ENCODE measurements at places on chromosomes 16 and 17. TPM values are rescaled to one million over a fixed set of nuclear protein-coding genes. Genes with fewer than 3 reads are reported as not detected.
A peak's percentile ranks its signal among the peaks of the same experiment; 100 is the strongest.

GRCh38 chr17:49859991-49860953 lies 12.4 kb upstream of the TAC4 start:
- H3K36me3 ChIP-seq, result no peaks in the 10 kb centered on the region
- peaks cover 14% of the 10 kb centered on the region for H3K4me1 ChIP-seq
- peak; percentile 69 for DNase-seq
- no peak overlapping the region for H3K27ac ChIP-seq
- 0 out of 2 replicates have a peak, but pooled peaks cover 3% of the 10 kb centered on the region for H3K27me3 ChIP-seq
- H3K4me3 ChIP-seq, result no peak overlapping the region

MEOX1 gene
- total RNA-seq, result not detected

DNA sequence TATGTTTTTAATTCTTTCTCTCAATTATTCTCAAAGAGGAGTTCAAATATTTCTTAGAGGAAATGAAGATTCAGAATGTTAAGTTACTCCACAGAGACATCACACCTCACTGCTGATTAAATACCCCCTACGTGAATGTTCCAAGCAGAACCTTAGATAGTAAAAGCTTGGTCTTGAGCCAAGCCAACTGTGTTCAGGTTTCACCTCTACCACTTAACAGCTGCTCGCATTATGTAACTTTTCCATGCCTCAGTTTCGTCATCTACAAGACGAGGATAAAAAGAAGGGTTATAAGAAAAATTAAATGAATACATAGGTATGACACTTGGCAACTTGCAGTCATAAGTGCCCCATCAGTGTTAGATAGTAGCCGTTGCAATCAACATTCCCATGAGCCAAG lies 356.2 kb downstream of the RBFOX1 start:
- no peaks in the 10 kb centered on the region for H3K27me3 ChIP-seq
- no peaks in the 10 kb centered on the region for H3K36me3 ChIP-seq
- H3K4me1 ChIP-seq, result no peaks in the 10 kb centered on the region

- no peak for DNase-seq
- H3K4me3 ChIP-seq, result no peak overlapping the region
- no peak overlapping the region for H3K27ac ChIP-seq
- no peaks in the 10 kb centered on the region for H3K4me1 ChIP-seq
Measured at GRCh38 chr16:85793662-85794298, 5.6 kb downstream of the EMC8 start.

GRCh38 chr16:30063893-30064728 lies 1.4 kb upstream of the ALDOA start:
- peaks cover 11% of the 10 kb centered on the region for H3K4me1 ChIP-seq
- peaks cover 8% of the 10 kb centered on the region for H3K36me3 ChIP-seq

TPSAB1 gene
- total RNA-seq, result not detected

ABAT gene
- 8.8 TPM for total RNA-seq

DNA sequence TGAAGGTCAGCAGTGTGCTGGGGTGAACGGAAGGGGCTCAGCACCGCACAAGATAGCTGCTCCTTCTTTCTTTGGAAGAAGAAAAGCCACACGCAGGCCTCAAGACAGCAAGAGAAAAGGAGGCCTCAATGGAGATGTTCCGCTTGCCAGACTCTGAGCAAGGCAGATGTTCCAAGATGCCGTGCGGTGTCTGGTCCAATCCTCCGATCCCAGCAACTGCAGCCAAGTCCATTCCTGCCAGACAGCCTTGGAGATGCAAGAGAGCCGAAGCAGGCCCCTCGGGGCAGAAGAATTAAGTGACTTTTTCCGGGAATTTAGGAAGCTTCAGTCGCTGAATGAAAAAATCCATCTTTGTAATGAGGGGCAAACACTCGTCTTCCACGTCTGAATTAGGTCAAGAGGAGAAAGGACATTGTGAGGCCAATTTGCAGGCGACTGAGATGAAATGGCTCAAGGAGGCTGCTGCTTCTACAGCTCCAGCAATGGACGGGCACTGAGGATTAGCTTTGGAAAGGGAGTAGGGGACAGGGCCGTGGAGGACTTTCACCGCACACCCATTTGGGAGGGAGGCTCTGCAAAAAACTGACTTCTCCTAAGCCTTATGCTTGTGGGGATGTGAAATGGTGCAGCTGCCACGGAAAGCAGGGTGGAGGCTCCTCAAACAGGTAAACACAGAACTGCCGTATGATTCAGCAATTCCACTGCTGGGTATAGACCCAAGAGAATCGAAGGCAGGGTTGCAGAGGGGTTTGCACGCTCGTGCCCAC lies 44.7 kb downstream of the RPH3AL start:
- H3K4me1 ChIP-seq, result peaks cover 23% of the 10 kb centered on the region
- no peaks in the 10 kb centered on the region for H3K27me3 ChIP-seq

GRCh38 chr17:66689221-66689620 lies 145.7 kb upstream of the CACNG5 start:
- no peaks in the 10 kb centered on the region for H3K36me3 ChIP-seq
- H3K27ac ChIP-seq, result no peak overlapping the region
- H3K27me3 ChIP-seq, result no peaks in the 10 kb centered on the region
- DNase-seq, result no peak
- no peak overlapping the region for H3K4me3 ChIP-seq

DNA sequence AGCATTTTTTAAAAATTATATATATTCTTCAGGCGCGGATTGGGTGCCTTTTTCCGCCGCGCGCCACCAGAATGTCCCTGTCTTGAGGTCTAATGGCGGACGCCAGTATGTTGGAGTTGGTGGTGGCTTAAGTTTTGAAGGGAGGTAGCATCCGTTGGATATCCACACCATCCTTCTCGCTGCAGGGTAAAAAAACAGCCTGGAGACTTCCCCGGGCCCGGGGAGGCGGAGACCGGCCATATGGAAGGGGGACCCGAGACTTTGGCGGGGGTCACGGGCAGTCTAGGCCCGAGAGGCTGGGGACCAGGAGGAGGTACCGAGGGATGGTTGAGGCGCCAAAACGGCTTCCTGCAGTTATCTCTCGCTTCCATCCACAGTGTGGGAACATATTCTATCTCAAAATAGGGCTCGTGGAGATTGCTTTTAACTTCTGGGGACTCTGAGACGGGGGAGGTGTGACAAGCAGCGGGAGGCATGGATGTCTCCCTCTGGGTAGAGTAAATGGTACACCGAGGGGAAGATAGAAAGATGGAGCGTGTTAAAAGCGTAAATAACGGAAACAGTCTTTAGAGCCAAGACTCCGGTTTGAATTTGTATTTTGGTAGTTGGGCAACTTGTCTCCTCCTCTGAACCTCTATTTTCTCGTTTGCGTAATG lies at the start of gene SF3B3:
Gene SF3B3 (plus strand): TSS at position 74 of the 656 bp plus-strand sequence. CDS start 2,841 bp downstream, outside the sequence.
- H3K4me3 ChIP-seq, result peak within 1 kb of the TSS; percentile 85
- peaks cover 19% of the 10 kb centered on the region for H3K4me1 ChIP-seq
- DNase-seq, result peak; percentile 70
- peaks cover 21% of the 10 kb centered on the region for H3K36me3 ChIP-seq

DNA sequence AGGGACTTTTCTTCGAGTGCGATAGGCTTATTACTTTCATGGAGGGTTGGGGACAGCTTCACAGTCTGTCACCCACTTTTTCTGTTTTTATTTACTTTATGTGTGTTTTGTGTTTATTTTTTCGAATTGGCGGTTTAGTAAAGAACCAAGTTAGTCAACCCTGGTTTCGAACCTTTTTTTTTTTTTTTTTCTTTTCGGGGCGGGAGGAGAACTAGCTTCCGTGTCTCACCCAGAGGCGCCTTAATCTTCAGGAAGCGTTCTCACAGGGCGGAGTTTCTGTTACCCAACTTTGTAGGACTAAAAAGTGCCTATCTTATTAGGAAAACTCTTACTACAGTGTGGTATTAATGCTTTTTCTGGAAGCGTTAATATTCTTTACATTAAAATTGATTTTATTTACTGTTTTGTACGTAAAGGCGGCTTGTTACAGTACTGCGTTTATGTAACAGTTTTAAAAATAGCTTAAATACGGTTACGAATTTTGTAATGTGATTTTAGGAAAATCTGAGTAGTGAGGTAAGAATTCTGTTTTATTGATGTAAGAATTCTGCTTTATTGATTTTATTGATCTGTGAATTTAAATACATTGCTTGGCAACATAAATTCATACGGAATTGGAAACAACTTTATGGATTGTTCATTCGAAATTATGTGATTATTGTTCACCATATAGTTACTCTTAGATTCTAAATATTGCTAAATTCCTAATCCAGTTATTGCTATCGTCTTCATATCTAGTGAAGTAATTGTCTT lies 885 bp downstream of the ZNF207 start:
- peak overlapping the region; percentile 89 for H3K4me3 ChIP-seq
- H3K36me3 ChIP-seq, result peaks cover 31% of the 10 kb centered on the region
- peak overlapping the region; percentile 97 for H3K27ac ChIP-seq
- DNase-seq, result peak; percentile 49

GRCh38 chr17:70320673-70321345 lies 151.5 kb downstream of the KCNJ2 start:
- DNase-seq, result no peak
- no peaks in the 10 kb centered on the region for H3K27me3 ChIP-seq
- H3K4me1 ChIP-seq, result no peaks in the 10 kb centered on the region
- H3K4me3 ChIP-seq, result no peak overlapping the region

GRCh38 chr16:23742766-23743165 lies 12.1 kb upstream of the CHP2 start:
- peak; percentile 72 for DNase-seq
- H3K36me3 ChIP-seq, result no peaks in the 10 kb centered on the region
- no peaks in the 10 kb centered on the region for H3K27me3 ChIP-seq

- H3K36me3 ChIP-seq, result no peaks in the 10 kb centered on the region
- H3K27me3 ChIP-seq, result no peaks in the 10 kb centered on the region
- H3K27ac ChIP-seq, result no peak overlapping the region
Measured at GRCh38 chr16:67063008-67063407, 34.1 kb downstream of the CBFB start.

- no peak overlapping the region for H3K27ac ChIP-seq
- no peaks in the 10 kb centered on the region for H3K36me3 ChIP-seq
Measured at GRCh38 chr16:8370374-8371270, 219.7 kb downstream of the TMEM114 start.

- no peak for DNase-seq
- H3K27ac ChIP-seq, result no peak overlapping the region
- H3K4me1 ChIP-seq, result peaks cover 12% of the 10 kb centered on the region
- H3K36me3 ChIP-seq, result no peaks in the 10 kb centered on the region
- no peak overlapping the region for H3K4me3 ChIP-seq
Measured at GRCh38 chr17:74391771-74392170, 24.5 kb downstream of the GPR142 start.

DNA sequence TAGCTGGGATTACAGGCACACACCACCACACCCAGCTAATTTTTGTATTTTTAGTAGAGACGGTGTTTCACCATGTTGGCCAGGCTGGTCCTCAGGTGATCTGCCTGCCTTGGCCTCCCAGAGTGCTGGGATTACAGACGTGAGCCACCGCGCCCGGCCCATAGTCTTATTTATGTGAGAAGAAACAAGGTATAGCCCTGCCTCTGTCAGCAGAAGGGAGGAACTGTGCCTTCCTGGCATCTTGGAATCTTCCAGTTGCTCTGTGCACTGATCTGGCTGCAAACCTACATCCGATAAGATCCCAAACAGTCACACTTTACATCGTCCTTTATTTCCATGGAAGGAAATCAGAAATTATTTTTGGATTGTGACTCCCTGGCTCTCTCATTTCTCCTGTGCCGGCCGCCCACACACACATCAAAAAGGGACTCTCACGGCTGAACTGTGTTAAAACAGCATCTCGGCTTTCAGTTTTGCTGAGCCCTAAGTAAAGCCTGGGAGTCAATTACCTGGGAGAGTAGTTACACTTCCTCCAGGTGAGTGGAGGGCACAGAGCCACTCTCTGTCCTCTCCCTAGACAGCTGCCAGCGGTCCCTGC lies 23.3 kb downstream of the WIPI1 start:
- no peaks in the 10 kb centered on the region for H3K27me3 ChIP-seq
- H3K4me1 ChIP-seq, result no peaks in the 10 kb centered on the region
- no peak for DNase-seq
- H3K4me3 ChIP-seq, result no peak overlapping the region
- no peak overlapping the region for H3K27ac ChIP-seq
- H3K36me3 ChIP-seq, result no peaks in the 10 kb centered on the region

DNA sequence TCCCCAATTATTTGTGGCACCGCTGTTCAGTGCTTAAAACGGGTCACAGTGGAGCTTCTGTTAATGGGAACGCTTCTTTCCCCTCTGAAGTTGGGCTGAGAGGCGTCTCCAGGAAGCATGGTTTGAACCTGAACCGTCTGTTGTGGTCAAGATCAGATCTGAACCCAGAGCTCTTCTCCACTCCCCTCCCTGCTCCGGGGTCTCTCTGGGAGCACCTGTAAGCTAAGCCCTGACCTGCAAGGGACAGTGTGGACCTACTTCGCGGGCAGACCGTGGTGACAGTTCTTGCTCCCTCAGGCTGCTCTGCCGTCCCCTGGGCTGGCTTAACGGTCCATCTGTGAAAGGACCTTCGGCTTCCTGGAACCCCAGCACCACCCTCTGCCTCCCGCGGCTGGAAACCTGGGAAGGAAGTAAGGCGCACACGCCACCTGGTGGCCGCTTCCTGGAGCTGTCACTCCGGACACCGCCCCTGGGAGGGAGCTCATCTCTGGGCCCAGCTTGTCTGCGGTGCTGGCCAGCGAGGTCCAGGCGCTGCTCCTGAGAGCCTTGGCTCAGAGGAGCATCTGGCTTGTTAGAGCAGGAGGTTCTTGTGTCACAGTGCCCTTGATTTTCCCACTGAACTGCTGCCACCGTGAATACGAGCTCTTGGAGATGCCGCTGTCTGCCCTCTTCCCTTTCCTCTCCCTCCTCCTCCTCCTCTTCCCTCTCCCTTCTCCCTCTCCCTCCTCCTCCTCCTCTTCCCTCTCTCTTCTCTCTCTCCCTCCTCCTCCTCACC lies 518.5 kb upstream of the EEF2KMT start:
- H3K27ac ChIP-seq, result no peak overlapping the region
- no peaks in the 10 kb centered on the region for H3K4me1 ChIP-seq
- no peaks in the 10 kb centered on the region for H3K36me3 ChIP-seq
- H3K4me3 ChIP-seq, result peak overlapping the region; percentile 50
- H3K27me3 ChIP-seq, result no peaks in the 10 kb centered on the region

DNA sequence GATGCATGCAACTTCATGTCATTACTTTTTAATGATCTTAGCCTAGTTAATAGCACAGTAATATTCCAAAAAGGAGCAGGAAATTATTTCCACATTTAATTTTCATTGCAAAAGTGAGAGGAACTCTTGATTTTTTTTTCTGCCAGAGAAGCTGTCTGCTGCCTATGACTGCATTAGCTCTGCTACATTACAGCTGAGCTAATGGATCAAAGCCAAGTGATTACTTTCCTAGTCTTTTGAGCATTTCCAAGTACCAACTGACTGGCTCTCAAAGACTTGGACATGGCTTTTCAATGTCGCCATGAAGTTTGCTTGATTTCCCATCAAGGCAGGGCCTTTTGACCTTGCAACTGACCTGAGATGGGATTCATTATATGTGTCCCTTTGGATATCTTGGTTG lies 356.6 kb upstream of the XYLT1 start:
- H3K4me3 ChIP-seq, result no peak overlapping the region
- no peaks in the 10 kb centered on the region for H3K36me3 ChIP-seq
- DNase-seq, result no peak

- no peak overlapping the region for H3K4me3 ChIP-seq
- no peak overlapping the region for H3K27ac ChIP-seq
- H3K27me3 ChIP-seq, result no peaks in the 10 kb centered on the region
- H3K4me1 ChIP-seq, result no peaks in the 10 kb centered on the region
- DNase-seq, result no peak
Measured at GRCh38 chr17:28684963-28685362, 23.0 kb downstream of the SUPT6H start.

GRCh38 chr17:50239937-50240336 lies 34.3 kb upstream of the TMEM92 start:
- H3K4me3 ChIP-seq, result no peak overlapping the region
- no peaks in the 10 kb centered on the region for H3K4me1 ChIP-seq
- H3K27ac ChIP-seq, result no peak overlapping the region
- no peaks in the 10 kb centered on the region for H3K27me3 ChIP-seq
- H3K36me3 ChIP-seq, result no peaks in the 10 kb centered on the region
- DNase-seq, result no peak

- H3K4me3 ChIP-seq, result peak overlapping the region; percentile 32
- H3K27ac ChIP-seq, result peak overlapping the region; percentile 88
- peaks cover 39% of the 10 kb centered on the region for H3K4me1 ChIP-seq
- H3K36me3 ChIP-seq, result no peaks in the 10 kb centered on the region
- DNase-seq, result peak; percentile 83
Measured at GRCh38 chr16:49776085-49776595, 79.8 kb downstream of the ZNF423 start.
